Stimulated activated CD4-positive, alpha-beta T cell treated with anti-CD3 and anti-CD28 coated beads, TNF-alpha, amount 100 ng/mL, for 48 hours (primary cell): ENCODE measurements at places on chromosomes 7 and 10.

DNA sequence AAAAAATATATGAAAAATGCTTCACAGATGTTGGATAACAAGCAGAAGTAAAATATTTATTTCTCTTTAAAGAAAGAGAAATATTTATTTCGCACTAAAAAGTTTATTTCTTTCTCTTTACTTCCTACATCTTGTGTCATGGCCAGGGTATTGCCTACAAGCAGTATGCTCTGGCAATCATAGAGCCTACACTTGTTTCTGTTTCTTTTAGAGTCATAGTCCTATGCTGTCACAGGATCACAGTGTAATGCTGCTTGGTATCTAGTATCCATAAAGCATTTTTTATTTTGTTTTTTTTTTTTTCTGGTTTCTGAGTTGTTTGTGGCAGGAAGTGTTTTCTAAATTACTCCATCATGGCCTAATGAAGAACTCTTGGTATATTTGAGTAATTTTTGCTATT, 116.0 kb downstream of the ATRNL1 start:
- no peak for DNase-seq

GRCh38 chr7:113764401-113765035, 154.3 kb downstream of the PPP1R3A start:
- DNase-seq: no peak

DNA sequence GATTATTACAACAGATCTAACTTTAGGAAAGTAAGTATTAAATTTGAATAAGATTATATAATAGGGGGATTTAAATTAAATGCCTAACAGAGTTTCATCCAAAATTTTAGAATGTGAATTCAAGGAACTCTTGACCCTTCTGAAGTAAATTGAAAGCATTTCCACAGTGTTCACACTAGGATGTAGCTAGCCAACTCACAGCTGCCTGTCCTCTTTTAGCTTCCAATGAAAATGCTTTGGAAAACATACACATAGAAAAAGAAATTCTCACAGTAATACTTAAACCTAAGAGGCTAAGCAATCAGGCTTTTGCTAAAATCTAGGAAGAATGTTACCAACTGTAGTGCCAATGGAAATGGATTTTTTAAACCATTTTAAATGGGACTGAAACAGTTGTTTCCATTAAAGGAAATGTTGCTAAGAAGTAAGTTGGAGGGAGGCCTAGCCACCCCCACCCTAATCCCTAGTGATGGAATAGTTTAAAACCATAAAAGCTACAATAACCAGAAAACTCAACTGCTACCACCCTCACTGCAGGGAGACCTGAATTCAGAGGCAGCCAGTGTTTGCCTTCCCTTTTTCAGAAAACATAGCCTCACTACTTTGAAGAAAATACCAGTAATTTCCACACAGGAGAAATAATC, 58.3 kb downstream of the REEP3 start:
- DNase-seq: no peak

DNA sequence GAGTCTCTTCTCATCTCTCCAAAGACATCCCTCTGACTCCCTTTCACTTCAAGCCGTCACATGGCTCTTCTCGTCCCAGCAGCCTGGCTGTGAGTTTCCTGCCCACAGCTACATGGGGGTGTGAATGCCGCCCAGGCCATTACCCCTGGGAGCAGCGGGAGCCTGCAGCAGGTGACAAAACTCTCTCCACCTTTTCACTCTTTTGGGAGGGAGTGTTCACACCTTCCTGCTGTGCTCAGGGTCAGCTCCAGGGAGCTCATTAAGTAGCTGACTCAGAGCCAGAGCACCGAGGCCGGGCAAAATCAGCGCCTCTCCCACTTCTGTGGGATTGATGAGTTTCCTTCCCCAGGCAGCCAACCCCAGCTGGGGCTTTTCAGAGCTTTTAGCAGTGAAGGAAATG, 271.3 kb downstream of the TYW1 start:
- DNase-seq: no peak
